ENCODE measurements at places on chromosomes 13 and 19.

DNA sequence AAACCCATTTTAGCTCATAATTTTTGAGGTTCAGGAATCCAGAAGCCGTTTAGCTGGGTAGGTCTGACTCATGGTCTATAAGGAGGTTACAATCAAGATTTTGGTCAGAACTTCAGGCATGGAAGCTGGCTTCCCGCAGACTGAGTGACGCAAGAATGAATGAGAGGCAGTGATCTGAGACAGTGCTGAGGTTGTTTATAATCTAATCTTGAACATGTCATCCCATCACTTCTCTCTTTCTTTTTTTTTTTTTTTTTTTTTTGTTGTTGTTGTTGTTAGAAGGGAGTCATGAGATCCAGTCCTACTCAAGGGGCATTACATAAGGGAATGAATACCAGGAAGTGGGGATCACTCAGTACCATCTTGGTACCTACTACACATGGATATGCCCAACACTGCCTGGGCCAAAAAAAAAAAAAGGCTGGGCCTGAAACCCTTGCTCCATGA, 217.4 kb downstream of the DLEU7 start:
- DNase-seq: peak; percentile 76

GRCh38 chr13:50676602-50677001, 166.9 kb downstream of the DLEU7 start:
- DNase-seq: no peak

DNA sequence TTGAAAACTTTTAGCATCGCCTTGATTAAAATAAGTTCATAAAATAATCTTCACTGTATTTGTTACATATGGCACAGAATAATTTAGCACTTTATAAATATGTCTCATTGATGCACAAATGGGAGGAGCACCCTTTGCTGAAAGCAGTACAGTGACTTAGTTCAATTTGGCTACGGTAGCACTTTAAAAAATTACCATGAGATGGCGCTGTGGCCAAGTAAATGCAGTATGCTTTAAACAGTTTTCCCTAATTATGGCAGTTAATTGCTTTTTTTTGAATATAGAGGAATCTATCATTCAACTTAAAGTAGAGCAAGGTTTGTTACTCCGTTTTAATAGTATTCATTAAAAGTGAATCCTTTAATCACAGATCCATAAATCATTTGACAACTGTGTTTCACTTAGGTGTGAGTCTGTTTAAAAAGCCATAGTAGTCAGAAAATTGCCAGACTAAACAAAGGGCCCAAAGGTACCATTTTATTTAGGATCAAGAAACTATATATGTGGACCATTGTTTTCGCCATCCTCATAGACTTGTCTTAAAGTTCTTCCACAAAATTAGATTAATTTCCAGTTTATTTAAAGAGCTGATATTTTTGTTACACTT, 34.7 kb upstream of the ESD start:
- DNase-seq: peak; percentile 70

- DNase-seq: peak; percentile 60
Observed at GRCh38 chr19:28633319-28634018, 579.5 kb downstream of the UQCRFS1 start.

- DNase-seq: no peak
Observed at GRCh38 chr13:112569821-112570220, 18.1 kb downstream of the TUBGCP3 start.

DNA sequence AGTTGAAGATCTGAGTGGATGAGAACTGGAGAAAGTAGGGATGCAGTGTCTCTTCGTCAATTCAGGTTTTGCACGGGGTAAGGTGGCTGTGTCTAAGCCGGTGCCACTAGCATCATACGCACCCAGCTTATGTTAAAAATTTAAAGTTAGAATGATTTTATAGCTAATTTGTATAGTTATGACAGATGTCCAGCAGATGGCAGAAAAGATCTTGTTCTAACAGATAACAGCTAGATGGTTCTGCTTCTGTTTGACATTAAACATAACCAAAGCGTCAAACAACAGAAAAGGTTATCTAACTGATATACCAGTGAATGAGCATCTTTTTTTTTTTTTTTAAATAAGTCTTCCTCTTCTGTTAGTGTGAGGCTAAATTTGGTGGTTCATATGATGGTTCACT, 18.8 kb upstream of the EDDM13 start:
- DNase-seq: peak; percentile 64

DNA sequence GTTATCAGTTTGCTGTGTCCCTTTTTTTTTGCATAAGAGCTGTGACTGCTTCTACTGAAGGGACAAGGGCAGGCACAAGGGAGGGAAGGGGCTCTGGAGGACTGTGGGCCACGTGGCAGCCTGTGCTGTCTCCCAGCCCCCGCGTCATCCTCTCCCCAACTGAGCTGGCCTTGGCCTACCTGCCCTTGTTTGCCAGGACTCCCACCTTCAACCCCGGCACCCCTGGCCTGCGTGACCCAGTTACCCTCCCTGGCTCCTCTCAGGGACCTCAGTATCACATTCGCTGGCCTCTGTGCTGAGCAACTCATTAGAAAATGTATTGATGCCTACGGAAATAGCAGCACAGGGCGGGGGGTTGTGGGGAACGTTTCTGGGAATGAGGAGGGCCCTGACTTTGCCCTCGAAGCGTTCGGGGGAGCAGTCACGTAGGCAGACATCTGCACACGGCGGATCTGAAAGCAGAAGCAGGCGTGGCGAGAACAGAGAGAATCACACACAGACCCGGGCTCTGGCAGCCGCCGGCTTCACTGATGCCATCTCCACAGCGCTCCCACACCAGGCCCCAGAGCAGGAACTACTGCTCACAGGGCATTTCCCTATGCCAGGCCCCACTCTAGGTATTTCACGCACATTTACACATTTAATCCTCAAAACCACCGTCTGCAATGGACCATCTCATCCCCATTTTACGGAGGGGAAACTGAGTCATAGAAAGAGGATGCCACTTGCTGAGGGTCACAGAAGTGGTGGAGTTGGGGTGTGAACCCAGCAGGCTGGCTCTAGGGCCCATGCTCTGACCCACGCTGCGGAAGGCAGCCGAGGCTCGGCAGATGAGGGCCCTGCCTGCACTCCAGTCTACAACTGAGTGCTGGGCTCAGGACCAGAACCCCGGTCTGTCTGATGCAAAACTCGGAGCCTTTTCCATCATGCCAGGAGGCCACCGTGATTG, 5.7 kb upstream of the ATF5 start:
- DNase-seq: no peak

DNA sequence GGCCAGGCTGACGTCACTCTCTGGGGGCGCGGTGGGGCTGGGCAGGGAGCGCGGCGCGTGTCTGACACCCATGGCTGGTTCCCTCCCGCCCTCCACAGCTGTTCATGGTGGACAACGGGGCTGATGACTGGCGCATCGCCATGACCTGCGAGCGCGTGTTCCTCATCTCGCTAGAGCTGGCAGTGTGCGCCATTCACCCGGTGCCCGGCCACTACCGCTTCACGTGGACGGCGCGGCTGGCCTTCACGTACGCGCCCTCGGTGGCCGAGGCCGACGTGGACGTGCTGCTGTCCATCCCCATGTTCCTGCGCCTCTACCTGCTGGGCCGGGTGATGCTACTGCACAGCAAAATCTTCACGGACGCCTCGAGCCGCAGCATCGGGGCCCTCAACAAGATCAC, 14.7 kb downstream of the KCNN1 start:
- no peak for DNase-seq

All from NB4 (cell line).